ENCODE measurements at places on chromosomes 12 and 14.

DNA sequence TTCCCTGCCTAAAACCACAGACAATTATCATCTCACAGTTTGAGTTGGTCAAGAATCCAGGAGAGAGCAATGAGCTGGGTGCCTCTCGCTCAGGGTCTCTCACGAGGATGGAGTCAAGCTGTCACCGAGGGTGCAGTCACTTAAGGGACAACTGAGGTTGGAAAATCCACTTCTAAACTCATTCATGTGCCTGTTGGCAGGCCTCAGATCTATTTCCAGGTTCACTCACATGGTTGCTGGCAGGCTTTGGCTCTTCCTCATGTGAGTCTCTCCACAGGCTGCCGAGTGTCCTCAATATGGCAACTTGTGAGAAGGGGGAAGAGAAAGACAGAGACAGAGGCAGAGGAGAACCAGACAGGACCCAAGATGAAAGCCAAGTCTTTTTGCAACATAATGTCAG, 10.5 kb upstream of the OR10P1 start:
- no peak for DNase-seq

DNA sequence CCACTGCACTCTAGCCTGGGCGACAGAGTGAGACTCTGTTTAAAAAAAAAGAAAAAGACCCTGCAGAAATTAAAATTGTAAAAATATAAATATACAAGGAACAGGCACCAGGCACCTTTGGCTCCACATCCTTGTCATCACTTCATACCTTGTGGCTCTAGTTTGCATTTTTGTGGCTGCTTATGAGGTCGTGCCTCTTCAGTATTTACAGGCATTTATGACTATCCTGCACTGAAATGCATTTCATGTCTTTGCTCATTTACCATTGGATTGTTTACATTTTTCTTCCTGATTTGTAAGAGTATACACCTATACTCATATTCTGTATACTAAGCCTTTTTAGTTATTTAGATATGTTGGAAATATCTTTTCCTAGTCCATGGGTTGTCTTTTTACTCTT, 20.1 kb downstream of the BICD1 start:
- no peak for DNase-seq

- DNase-seq, result no peak
Measured at GRCh38 chr14:83470466-83470865, 1936.8 kb upstream of the SEL1L start.

- DNase-seq, result no peak
Measured at GRCh38 chr14:37992499-37992898, 215.2 kb upstream of the SSTR1 start.

DNA sequence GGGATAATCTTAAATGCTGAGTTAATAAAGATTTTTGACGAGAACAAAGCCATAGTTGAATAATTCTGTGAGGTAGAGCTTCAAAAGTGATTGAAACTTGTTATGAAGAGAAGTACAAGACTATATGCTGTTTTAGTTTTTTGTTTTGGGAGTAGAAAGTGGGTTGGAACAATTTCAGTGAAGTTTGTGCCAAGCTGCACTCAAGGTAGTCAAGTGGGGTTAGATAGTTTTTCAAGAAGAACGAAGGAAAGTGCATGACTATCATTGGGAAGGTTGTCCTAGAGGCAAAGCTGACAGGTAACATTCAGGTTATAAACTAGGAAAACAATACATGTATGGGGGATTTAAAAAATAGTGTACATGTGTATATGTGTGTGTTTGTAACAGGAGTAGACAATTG, 16.2 kb downstream of the FUT8 start:
- DNase-seq, result no peak

- DNase-seq, result peak; percentile 44
Measured at GRCh38 chr14:99674776-99675381, 9.2 kb upstream of the CYP46A1 start.
